NB4 (cell line): ENCODE measurements at places on chromosomes 13 and 19.

GRCh38 chr13:79859756-79860155 is 378.8 kb downstream of the NDFIP2 start:
- no peak for DNase-seq

DNA sequence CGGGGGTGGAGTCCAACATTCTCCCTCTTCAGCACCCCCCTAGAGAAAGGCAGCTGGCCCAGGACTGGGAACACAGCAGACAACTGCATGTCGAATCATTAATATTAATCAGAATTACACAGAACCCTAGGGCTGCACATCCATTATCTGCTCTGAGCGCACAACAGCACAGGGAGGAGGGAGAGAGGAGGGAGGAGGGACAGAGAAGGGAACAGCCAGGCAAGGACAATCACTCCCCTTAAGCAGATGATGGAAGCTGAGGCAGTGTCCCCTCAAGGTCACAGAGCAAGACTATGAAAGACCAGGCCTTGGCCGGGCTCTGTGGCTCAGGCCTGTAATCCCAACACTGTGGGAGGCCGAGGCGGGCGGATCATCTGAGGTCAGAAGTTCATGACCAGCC is 25.7 kb downstream of the TLE6 start:
- DNase-seq = no peak

DNA sequence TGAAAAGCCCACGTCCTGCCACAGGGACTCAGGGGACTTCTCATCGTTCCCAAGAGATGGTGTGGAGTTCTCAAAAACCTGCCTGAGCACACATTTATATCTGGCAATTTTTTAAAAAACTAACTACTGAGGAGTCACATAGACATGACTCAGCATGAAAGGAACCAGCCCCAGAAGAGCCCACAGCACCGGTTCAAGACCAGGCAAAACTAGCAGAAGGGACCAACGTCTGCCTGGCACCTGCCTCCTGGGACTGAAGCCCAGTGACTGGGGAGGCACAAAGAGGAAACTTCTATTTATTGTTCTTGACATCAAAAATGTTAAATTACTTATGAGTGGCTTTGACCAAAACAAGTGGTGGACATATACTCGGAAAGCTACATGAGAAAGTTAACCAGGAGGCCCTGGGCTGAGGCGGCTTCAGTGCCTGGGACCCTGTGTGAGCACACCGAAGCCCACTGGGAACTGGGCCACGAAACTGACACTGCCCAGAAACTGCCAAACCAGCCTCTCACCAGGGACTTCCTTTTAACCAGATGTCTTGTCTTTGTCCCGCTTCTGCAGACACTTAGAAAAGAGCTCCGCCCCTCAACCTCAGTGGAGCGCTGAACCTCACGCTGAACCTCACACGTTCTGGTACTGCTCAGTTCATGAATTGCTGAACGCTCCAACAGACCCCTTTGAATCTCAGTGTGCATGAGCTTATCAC is 25.7 kb downstream of the C13orf46 start:
- DNase-seq = peak; percentile 59

GRCh38 chr13:35850569-35850968 is 280.6 kb downstream of the DCLK1 start:
- no peak for DNase-seq

- no peak for DNase-seq
Measured at GRCh38 chr19:54937926-54938325, 9.4 kb downstream of the NLRP7 start.

- DNase-seq = no peak
Measured at GRCh38 chr13:100483841-100484381, 104.7 kb downstream of the GGACT start.

- peak; percentile 59 for DNase-seq
Measured at GRCh38 chr19:6457958-6458694, 1.5 kb downstream of the SLC25A23 start.

GRCh38 chr13:33610438-33611120 is 207.4 kb upstream of the RFC3 start:
- DNase-seq = peak; percentile 46

- DNase-seq = no peak
Measured at GRCh38 chr19:49589502-49589905, 1.5 kb upstream of the PRR12 start.

- peak; percentile 92 for DNase-seq
Measured at GRCh38 chr13:110726726-110727125, 13.2 kb downstream of the ING1 start.

DNA sequence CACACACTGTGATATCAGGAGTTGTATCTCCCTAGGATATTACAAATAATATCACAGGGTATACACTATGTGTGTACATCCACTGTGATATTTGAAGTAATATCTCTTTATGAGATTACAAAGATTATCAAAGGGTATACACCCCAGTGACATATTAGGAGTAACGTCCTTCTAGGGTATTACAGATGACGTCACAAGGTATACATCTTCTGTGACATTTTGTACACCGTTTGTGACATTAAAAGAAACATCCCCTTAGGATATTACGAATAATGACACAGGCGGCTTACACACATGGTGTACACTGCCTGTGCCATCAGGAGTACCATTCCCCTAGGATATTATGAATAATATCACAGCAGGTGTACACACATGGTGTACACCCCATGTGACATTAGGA is 13.4 kb upstream of the RGCC start:
- DNase-seq = no peak

DNA sequence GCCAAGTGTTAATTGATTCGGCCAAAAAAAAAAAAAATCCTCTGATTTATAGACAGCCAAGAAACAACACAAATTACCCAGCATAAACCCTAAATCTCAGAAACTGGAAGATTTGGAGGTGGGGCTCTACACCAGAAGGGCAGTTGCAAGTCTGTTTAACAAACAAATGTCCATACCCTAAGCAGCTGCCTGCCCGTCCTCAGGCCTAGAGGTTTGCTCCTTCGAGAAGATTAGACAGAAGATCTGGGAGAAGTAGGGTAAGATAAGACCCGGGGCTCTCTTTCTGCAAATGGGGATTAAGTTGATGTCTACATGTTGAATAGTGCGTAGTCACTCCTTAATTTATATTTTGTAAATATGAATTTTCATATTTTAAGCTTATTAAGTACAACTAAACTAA is 3.4 kb upstream of the N4BP2L1 start:
- no peak for DNase-seq

GRCh38 chr13:39820606-39821005 is 165.1 kb downstream of the COG6 start:
- no peak for DNase-seq

GRCh38 chr19:57613941-57614743 is at the start of gene ZNF134:
Gene ZNF134, plus strand, starts transcription at chr19:57614242. Its CDS starts 5,227 bp downstream, at chr19:57619469.
- DNase-seq = peak; percentile 89
